Stimulated activated CD4-positive, alpha-beta T cell treated with anti-CD3 and anti-CD28 coated beads, Interleukin-15, amount 100 ng/mL, for 1 hour (primary cell): ENCODE measurements at places on chromosomes 2 and 18.

DNA sequence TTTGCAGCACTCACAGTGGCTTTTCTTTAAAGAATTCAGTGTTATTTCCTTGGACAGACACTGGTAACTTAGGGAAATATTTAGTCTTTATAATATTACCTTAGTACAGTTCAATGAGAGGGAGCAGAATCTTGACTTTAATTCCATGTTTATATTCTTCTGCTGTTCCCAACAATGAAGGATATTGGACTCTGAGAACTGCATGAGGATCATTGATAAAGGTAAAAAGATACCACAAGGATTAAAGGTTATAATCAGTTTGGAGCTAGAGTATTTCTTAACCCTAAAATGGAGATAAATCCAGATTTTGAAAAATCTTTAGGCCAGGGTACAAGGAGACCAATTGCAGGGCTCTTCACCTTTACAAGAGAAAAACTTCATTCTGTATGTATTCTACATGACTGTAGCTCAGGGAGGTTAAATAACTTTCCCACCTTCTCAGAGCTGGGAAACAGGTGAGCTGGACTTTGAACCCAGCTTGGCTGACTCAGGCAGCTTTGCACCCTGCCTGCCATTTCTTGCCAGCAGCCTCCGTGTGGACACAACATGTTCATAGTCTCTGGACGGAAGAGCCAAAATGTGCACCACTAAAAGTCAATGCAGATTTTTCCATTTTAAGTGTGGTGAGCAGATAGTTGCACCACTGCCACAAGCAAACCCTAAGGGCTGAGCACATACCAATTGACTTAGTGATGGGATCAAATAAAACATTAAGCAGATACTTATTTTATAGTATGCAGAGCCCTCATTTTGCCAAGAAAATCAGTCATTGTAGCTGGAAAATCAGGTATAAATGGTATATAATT is 26.7 kb downstream of the UPP2 start:
- DNase-seq = no peak

- no peak for DNase-seq
Measured at GRCh38 chr2:64196963-64197362, 52.7 kb upstream of the PELI1 start.

DNA sequence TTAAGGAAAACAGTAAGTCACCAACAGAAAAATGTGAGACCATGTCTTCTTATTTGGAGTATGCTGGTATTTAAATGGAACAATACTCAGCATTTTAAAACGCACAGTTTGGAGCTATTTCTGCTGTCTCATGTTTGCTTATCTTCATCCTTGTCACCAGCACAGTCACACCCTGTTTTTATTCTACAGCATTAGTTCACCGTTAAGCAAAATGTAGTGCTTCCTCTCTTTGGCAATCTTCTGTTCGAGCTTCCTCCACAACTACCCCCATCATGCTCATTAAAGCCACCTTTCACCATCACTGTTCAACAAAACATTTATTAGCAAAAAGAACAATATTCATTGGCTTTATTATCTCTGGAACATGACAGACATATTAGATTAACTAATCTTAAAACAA is 64.0 kb downstream of the SLC40A1 start:
- no peak for DNase-seq

GRCh38 chr2:207706936-207707860 is 4.2 kb upstream of the CCNYL1 start:
- no peak for DNase-seq

DNA sequence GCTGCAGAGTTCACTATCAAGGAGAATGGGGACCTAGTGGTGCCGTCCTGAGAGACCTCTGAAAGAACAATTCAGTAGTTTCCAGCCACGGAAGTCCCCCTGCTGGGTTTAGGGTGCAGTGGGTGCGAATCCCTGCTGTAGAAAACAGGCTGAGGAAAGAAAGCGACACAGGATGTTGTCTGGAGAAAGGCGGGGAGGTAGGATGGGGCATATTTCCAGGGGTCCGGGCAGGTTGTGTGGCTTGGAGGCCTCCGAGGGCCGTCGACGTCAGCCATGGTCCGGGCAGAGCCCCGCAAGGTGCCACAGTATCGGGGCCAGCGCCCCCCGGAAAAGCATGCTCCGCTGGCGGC is 807 bp upstream of the CREB1 start:
- peak; percentile 56 for DNase-seq

DNA sequence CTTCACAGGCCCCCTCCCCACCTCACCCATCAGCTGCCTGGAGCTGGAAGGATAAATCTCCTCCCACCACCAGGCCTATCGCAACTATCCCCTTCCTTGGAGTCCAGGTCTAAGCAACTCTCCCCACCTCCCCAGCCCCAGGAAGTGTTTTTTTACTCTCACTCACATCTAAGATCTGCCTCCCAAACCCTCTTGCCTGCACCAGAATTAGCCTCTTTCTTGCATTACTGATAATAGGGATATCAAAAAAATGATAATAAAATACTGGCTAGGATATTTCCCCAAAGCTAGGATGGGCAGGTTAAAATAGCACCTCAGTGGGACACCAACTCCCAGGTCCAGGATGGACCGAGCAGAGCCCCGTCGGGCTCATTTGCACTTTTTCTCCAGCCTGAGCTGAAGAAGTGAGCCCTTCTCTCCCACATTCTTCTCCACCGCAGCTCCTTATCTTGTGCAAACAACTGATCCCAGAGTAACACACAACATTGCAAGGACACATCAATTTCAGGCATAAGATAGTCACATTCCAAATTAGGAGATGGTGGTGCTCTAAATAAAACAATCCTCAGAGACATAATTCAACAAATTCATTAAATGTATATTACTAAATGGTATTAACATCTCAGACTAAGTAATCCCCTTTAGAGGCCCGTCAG is 17.7 kb upstream of the CIB4 start:
- no peak for DNase-seq

DNA sequence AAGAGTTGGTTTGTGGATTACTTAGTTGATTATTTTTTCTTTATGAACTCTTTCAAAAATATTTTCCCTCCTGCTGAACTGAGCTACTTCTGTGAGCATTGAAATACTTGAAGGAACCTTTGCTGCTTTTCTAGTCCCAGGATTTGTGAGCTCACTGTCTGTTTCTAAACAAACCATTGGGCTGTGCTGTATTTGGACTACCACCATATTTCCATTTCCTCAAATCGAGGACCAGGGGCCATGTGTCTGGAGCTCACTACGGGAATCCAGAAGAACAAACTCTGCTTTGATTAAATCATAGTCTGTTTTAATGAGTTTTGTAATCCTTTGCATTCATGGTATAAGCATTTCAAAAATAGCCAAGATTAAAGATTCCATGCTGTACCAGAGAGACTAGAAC is 1.3 kb downstream of the MRPL33 start:
- no peak for DNase-seq

DNA sequence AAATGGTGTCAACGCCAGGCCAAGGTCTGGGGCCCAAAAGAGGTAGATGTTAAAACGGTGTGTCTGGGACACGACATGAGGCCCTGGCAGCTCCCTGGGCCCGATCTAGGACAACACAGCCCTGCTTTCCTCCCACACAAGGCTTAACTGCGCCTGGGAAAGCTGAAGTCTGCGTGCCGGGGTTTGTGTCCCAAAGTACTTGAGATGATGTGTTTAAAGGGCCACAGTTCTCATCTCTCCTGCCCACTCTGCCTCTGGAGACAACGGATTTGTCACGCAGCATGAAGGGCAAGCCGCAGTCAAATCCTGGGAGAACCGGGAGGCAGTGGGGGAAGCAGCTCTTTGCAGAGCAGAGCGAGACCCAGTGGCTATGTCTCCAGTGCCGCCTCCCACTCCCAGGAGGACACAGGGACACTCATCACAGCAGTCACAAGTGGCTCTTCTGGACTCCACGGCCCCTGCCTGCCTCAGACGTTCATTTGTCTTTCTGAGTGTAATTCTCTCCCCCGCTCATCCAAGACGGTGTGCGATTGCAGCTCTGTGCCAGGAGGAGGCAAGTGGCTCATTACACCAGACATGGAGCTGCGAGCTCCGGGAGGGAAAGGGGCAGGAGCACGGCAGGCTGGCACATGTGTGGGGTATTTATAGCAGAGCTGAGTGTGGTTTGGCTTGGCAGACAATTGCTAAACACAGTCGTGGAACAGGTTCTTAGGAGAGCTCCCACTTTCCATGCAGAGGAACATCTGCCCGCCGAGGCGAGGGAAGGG is 57.7 kb upstream of the SEMA4C start:
- DNase-seq = no peak

DNA sequence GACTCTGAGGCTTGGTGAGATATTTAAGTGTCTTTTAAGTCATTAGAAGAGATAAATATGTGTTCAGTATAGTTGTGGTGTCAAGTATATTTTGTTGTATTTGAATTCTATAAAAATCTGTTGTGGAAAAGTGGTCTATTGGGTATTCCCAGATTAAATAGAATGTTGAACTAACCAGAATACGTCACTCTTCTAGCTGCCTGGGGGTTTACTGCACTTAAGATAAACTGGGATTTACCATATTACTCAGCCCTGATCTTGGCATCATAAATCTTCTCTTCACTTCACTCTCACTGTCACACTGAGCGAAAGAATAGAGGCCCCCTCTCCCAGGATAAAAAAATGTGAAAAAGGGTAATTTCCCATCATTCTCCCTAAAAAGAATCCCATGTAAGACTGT is 129.8 kb downstream of the BCL2 start:
- DNase-seq = no peak

DNA sequence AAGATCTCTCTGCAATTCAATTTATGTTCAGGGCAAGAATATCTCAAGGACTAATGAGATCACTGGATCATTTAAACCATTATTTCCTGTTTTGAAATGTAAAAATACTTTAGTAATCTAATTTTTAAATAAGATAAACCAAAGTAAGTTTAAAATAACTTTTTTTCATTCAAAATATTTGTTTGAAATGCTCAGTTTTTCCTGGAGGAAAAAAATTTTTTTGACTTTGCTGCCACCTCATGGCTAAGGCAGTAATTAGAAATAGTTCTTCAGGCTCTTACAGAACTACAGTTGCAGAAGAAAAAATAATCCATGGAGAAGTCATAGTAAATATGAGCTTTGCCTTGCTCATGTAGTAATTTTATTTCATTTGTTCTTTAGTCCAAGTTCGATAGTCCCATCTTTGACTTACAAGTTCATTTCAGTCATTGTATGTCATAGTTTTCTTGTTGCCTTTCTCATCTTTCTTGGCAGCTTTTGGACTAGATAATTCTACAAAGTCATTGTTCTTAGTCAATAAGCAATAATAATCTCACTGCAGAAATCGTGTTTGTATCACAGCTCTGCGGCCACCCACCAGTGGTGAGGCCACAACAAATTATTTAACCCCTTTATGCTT is 127.4 kb downstream of the DPP4 start:
- no peak for DNase-seq

GRCh38 chr2:29920631-29921559 is 491 bp downstream of the ALK start:
- DNase-seq = no peak

DNA sequence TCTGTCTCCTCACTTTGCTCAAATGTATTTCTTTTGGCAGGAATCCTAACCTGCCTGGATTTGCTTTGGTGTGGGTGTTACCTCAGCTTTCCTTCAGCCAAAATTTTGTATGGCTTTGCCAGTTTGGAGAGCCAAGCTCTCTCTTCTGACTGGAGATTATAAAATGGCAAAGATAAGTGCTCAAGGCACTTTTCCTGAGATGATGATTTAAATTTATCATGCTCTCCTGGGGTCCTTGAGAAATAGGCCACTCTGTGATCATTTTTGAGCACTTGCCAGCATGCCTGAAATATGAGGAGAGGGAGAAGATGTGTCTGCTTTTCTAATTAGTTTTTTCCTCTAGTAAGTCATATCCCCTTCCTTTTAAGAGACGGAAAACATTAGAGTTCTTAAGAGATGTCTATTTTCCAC is 683.0 kb downstream of the SLC4A3 start:
- DNase-seq = no peak

DNA sequence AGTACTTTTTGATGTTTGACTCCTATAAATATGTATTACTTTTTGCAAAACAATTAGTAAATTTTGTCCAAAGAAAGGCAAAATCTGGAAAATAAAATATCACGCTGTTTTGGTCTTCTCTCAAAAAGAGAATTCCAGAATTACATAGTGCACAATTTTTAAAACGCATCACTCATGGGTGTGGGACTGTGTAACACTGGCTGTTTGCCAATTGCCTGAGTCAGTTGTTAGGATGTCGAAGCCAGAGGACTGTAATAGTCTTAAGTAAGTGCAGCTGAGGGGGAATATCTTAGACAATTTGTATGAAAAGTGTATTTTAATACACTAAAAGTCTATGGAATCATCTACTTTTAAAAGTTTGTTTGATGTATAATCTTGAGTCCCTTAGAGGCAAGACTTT is 24.1 kb upstream of the EPHA4 start:
- no peak for DNase-seq

DNA sequence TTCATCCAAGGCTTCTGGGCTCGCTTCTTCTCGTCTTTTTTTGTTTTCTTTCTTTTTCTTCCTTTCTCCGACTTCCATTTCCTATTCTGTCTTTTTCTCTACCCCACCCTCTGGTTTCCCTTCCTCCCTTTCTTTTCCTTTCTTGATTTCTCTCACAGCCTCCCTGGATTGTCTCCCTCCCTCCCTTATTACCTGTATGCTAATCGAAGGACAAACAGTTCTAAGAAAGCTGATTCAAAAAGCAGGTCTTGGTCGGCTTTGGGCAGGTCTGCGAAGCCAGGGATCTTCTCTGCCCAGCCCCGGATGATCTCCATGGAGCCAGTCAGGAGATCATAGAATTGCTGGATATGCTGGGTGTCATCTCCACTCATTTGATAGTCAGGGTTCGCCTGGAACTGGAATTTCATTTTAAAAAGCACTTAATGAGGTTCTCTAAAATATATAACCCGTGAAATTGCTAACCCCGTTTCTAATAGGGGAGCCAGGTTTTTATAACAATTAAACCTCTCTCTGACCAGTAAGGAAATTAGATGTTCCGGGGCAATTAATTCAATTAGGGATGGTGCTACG is 5.9 kb downstream of the NR4A2 start:
- no peak for DNase-seq

DNA sequence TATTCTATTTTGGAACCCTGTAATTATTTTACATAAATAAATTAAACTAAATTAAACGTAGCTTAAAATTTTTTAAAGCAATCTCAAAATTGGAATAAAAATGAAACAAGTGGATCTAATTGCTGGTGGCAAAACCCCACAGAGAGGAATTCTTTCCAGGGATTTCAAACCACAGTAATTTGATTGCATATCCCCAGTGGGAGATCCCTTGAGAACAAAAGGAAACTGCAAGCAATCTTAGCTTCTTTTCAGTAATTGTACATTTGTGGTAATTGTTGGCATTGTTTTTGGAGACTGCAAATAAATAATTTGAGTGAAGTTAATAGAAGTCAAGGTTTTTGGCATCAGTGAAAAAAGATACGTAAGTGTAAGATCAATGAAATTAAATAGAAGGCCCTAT is 58.7 kb upstream of the MYCN start:
- no peak for DNase-seq

- no peak for DNase-seq
Measured at GRCh38 chr2:188974164-188974563, at the start of gene COL3A1. Gene COL3A1 (plus strand): TSS chr2:188974373. CDS start chr2:188974490, 117 bp downstream.

DNA sequence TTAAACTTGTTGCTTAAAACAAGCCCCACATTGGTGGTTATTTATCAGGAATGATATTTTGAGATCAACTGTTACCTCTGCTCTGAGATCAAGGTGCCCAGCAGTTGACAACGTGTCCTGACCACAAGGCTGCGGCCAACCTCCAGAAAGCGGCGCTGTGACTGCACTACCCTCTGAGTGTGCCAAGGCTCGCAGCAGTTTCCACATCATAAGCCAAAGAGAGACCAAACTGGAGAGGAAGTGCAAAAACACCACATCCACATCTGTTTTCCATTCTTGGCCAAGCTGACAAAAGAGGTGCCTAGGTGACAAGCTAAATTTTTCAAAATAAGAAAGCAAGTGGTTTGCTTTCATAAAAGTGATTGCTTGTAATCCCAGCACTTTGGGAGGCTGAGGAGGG is 410.8 kb upstream of the POU3F3 start:
- DNase-seq = no peak
